ENCODE measurements at places on chromosomes 4 and X. TPM values are rescaled to one million over a fixed set of nuclear protein-coding genes. Genes with fewer than 3 reads are reported as not detected.

The TMEM271 gene
- 0.08 TPM for total RNA-seq

The NAP1L2 gene
- 19.0 TPM for total RNA-seq

GRCh38 chrX:134734466-134734952 is 76.2 kb upstream of the PLAC1 start:
- DNase-seq, result peak; percentile 11

DNA sequence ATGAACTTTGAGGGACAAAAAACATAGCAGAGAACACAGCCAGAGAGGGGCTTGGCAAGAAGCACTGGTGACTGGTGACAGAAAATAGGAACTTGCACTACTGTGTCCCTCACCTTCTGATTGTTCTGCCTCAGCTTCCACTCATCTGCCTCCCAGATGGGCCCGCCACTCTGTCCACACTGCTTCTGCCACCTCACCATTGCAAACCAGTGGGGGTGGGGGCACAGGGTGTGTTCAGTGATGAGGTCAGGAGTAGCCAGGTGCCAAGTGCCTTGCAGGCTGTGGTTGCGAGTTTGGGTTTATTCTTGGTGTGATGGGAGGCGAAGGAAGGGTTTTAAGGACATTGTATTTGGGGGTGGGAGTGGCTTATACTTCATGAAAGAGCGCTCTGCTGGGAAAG is 9.1 kb upstream of the UBA1 start:
- DNase-seq, result no peak

- no peak for DNase-seq
Measured at GRCh38 chrX:121256647-121257046, 209.2 kb downstream of the GLUD2 start.

- DNase-seq, result no peak
Measured at GRCh38 chr4:146165840-146166239, 9.7 kb upstream of the LSM6 start.
